Type B pancreatic cell (in vitro differentiated cells): ENCODE measurements at places on chromosomes 1 and 21. TPM values are rescaled to one million over a fixed set of nuclear protein-coding genes. Genes with fewer than 3 reads are reported as not detected.

The KIF26B gene
- total RNA-seq = 6.1 and 22.1 TPM in 2 replicates

The CCT3 gene
- 209 and 301 TPM in 2 replicates for total RNA-seq

GRCh38 chr1:36924282-36924811, 110.0 kb downstream of the GRIK3 start:
- DNase-seq = peak; percentile 82
- no peaks in the 10 kb centered on the region for H3K4me1 ChIP-seq
- H3K27me3 ChIP-seq = peaks cover 18% of the 10 kb centered on the region

DNA sequence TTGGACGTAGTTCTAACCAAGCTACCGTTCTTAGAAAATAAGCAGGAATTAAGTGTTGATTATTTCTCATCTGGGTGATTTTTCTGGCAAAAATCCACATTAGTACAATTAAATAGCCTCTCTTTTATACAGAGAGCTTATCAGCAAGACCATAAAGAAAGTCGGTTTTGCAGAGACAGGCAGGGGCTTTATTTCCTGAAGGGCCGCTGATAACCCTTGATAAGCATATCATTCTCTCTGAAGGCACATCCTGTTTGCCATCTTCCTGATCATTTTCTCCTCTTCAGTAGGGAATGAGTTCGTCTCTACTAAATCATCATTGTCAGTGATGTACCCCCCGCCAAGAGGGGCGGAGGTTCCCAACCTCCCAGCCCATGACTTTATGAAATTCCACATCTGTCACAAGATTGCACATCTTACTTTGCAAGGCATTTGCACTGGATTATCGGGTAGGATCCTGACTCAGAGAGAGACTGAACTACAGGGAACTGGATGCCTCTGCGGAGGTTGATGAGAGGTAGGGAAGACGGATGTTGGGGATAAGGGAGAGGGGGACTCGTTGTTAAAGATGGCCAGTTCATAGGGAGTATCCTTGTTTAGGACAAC, 115.7 kb downstream of the KCNJ6 start:
- H3K36me3 ChIP-seq = no peaks in the 10 kb centered on the region
- no peaks in the 10 kb centered on the region for H3K4me1 ChIP-seq
- DNase-seq = no peak
- H3K27me3 ChIP-seq = peaks cover 10% of the 10 kb centered on the region

DNA sequence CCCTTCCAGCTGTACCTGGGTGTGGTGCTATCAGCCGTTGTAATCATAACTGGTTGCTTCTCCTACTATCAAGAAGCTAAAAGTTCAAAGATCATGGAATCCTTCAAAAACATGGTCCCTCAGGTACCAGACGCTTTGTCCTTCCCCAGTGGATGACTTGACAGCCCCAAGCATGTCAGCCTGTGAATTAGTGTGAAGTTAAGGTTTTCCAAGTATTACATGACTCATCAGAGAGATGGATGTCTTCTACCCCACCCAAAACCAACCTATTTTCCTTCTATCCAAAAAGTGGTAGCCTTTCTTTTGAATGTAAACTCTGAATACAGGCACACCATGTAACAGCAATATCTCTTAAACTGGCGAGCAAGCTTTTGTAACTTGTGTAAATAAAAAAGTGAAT, 15.1 kb downstream of the ATP1A1 start:
- no peak overlapping the region for H3K27ac ChIP-seq
- H3K4me3 ChIP-seq = no peak overlapping the region

DNA sequence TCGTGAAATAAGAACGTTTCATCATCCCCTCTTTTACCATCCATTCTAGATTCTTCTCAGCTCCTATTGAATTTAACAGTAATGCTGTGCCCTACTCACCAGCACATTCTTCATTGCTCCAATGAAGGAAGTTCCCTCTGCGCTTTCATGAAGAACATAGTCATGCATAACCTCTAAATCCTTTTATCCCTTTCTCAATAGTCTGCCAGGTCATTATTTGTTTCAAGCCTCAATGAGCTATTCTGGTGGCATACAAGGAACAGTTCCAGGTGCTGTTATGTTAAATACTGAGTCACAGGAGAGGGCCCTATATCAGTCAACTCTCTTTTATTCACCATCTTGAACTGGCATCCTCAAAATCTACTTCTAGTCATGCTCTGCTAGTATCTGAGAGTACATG, 381.0 kb downstream of the GPATCH2 start:
- H3K4me3 ChIP-seq = no peak overlapping the region
- DNase-seq = no peak
- no peaks in the 10 kb centered on the region for H3K4me1 ChIP-seq
- H3K36me3 ChIP-seq = no peaks in the 10 kb centered on the region

GRCh38 chr21:37435120-37435519, 68.5 kb downstream of the DYRK1A start:
- H3K36me3 ChIP-seq = peaks cover 35% of the 10 kb centered on the region
- DNase-seq = no peak
- no peak overlapping the region for H3K4me3 ChIP-seq

GRCh38 chr1:229252228-229252984, 18.5 kb upstream of the RAB4A start:
- no peaks in the 10 kb centered on the region for H3K36me3 ChIP-seq
- DNase-seq = no peak
- H3K27ac ChIP-seq = peak overlapping the region; percentile 93
- H3K4me1 ChIP-seq = peaks cover 47% of the 10 kb centered on the region
